Urothelium cell line (cell line): ENCODE measurements at places on chromosomes 6 and 20.

GRCh38 chr6:113633638-113634037, 223.5 kb upstream of the MARCKS start:
- no peak for DNase-seq

DNA sequence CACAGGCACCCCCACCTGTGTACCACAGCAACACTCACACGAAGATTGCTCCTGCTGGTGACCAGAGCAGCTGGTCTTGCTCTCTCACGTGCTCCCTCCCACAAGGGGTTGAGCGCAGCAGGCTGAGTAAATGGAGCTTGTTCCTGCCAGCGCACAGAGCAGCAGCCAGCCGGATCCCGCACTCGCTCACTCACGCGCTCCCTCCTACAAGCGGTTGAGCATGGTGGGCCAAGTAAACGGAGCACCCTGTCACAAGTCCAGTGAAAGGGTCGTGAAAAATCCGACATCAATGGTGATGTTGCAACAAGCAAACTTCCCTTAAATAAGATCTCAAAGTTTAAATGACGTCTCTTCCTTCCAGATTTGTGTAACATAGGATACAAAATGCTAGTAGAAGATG, 313.7 kb downstream of the FOXC1 start:
- DNase-seq, result no peak

DNA sequence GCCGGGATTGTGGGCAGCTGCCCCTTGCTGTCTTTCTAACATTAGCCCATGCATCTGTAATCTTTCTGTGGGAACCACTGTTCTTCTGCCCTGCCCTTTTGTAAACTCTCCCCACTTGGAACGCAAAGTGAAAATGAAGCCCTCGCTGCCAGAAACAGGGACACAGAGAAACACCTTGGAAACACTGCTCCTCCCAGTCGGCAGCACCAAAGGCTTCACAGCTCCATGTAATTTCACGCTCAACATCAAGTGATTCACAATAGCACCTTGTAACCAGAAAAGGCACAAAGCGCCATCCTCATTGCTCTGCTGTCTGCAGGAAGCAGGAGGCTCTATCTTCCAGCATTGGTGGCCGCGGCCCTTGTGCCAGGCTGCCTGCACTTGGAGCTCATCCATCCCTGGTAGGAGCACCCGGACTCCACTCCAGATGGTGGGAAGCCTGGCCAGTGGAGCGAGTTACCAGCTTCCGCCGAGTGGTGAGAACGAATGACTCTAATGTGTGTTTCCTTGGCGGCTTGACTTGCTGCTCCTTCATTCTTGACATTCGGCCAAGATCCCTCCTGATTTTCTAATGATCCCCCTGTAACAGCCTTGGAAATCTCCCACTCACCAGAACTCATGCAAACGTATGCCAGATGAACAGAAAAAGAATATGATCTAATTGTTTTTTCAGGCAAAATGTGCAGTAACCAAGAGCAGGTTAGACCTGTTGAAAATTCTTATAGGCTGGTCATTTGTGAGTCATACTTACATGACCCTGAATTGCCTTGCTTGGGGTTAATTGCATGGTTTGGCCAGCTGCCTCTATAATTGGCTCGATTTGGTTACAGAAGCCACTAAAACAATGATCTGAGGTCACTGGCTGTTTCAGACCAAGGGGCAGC, 169.1 kb upstream of the CDYL start:
- DNase-seq, result peak; percentile 28

GRCh38 chr20:58694241-58695083, 1.9 kb downstream of the NPEPL1 start:
- no peak for DNase-seq

GRCh38 chr6:156887623-156888269, 110.6 kb downstream of the ARID1B start:
- no peak for DNase-seq

GRCh38 chr20:43006651-43007375, 182.9 kb downstream of the PTPRT start:
- no peak for DNase-seq

DNA sequence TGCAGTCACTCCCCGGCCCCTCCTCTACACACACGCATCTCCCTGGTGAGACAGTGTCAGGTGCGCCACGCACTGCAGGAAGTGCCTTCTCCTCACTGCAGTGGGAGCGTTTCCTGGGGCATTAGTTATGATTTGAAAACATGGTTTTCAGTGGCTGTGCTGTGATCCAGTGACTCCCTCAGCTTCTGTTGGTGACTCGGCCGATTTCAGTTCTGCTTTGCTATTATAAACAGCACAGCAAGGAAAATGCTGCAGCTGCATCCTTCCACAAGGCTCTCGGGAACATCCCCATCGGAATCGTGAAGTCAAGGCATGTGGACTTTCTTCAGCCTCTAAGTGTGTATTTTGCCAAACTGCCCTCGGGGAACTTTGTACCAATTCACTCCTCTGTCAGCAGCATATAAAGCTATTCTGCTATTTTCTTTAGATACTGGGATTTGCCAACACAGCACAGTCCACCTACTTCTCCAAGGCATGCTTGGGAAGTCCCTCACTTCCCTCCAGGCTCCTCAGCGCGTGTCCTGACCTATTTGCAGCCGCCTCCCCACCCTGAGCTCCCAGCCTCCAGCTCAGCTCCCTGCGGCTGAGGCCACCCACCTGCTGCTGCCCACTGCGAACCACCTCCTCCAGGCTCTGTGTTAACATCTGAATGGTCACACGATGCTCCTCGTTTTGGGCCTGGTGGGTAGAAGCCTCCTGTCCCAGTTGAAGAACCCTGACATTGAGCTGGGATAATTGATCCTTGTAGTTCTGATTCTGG, 54.5 kb downstream of the GINS1 start:
- DNase-seq, result no peak

GRCh38 chr20:5192570-5193431, 66.0 kb downstream of the CDS2 start:
- no peak for DNase-seq

DNA sequence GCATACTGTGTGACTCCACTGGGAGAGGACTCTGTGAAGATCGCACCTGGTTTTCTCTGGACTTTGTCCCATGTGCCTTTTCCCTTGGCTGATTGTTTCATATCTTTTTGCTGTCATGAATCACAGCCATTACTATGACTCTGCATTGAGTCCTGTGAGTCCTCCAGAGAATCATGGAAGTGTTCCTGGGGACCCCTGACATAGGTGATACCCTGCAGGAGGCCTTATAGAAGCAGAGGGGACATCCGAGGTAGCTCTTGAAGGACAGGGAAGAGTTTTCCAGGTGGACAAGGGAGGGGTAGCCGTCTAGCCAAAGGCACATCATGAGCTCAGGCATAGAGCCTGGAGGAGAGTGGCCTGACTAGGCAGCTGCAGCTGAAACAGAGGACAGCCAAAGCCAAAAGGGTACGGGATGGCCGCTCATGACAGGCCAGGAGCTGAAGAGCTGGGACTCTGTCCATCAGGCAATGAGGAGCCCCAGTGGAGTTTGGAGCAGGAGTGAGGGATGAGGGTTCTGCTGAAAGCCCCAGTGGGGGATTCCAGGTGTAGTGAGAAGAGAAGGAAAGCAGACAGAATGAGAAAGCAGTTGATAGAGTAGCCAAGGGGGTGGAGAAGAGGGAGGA, 86.6 kb upstream of the TOX2 start:
- DNase-seq, result no peak

- DNase-seq, result no peak
These were observed 148.4 kb upstream of the FBXL4 start for GRCh38 chr6:99096170-99096569.

DNA sequence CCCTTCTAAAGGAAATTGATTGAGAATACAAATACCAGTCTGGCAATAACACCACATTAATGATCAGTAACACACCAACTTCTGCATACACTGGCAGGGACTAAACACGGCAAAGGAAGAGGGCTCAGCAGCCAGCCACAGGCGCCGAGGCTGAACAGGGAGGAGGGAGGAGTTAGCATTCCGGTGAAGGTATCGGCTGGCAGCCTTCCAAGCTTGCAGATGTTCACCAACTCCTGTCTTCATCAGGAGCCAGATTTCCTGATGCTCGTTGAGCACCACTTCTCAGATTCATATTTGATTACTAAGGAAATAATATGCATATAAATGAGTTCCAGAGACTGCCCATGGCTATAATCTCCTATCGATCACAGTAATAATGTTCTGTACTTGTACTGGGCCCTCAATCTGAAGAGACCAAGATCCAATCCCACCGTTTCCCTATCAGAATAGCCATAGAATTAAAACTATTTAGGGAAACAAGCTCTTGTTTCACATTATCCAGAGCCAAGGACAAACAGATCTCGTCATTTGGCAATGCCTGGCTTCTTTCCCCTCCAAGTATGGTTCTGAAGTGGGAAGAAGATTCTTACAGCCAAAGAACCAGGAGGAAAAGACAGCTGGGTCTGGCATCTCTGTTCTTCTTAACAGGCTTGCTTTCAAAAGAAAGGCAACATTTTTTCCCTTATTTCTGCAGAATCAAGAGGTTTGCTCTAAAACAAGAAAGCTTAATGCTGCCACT, 42.2 kb downstream of the GFOD1 start:
- peak; percentile 61 for DNase-seq

DNA sequence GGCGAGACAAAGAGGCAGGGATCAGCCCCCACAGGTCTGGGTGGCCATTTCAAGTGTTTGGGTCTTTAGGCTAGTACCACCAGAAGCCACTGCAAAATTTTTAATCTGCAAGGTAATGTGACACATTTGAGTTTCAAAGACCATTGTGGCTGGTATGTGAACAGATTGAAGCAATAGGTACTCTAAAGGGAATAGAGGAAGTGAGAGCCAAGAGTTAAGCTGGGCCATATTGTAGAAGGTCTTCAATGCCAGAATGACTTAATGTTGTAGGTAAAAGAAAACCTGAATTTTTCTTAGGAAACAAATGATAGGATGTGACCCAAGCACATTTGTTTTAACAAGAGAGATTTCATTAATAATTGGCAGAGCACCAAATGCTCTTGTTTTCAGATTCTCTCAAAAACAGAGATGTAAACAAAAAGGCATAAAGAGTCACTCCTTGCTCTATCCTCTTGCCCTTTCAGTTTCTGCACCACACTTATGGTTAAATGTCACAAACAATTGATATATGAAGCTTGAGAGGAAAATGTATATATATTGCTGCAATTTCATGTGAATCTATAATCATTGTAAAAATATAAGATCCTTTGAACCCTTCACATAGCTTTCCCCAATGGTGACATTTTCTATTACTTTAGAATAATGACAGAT, 307.1 kb upstream of the PLN start:
- no peak for DNase-seq

DNA sequence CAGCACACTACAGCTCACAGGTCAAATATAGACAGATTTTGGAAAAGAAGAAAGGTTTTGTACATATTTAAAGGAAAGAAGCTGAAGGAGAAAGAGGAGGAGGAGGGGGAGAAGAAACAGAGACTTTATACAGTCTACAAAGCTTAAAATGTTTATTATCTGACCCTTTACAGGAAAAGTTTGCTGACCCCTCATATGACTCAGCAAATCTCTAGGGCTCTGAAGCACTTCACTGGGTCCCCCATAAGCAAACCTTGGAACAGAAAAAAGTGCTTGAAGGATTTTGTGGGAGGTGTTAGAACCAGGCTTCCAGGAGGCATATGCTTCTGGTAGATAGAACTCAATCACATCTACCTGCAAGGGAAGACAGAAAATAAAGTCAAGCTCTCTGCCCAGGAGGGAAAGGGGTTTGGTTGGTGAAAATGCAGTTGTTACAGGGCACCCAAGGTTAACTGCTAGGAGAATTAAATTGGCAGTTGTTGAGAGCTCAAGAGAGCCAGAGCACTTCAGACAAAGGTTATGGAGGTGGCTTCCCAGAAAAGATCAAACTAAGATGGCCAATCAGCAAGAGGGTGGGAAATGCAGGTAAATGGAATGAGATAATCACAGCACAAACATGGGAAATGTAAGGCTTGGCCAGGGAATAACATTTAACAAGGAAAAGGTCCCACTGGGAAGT, 207.4 kb upstream of the SGK1 start:
- no peak for DNase-seq

DNA sequence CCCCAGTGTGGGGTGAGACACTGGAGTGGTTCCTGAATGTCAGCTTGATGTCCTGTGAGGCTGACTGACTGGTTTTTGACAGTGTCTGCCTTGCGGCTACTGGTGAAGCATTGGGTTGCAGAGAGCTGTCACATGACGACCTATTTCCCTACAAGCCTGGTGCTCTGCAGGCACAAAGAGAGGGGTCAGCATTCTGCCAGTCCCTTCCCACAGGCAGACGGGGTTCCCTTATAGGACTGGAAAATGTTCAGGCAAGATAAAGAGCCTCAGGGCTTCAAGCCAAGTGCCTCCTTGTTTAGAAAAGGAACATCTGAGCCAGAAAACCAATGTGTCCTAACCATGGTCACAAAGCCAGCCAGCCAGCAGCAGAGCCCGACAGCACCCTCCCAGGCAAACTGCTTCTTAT, 11.0 kb downstream of the LY86 start:
- no peak for DNase-seq

DNA sequence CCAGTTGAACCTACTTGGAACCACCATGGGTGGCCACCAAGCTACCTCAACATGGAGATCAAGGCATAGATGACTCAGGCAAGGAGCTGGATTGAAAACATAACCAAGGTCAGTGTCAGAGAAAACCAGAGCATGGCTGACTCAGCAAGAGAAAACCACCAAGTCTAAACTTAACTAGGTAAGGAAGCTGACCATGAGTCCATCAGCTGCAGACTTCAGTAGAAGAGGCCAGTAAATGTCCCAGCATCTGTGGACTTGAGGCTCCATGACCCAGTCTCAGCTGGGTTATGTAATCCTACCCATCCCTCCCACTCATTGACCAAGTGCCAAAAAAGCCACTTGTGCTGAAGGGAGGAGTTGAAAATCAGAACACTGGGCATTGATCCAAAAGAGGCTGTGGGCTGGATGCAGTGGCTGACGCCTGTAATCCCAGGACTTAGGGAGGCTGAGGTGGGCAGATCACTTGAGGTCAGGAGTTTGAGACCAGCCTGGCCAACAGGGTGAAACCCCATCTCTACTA, 93.7 kb upstream of the CBLN4 start:
- DNase-seq, result peak; percentile 71

- DNase-seq, result no peak
These were observed 265.7 kb downstream of the NKAIN2 start for GRCh38 chr6:124069230-124069950.

GRCh38 chr20:58466729-58467571, 48.2 kb downstream of the APCDD1L start:
- no peak for DNase-seq

DNA sequence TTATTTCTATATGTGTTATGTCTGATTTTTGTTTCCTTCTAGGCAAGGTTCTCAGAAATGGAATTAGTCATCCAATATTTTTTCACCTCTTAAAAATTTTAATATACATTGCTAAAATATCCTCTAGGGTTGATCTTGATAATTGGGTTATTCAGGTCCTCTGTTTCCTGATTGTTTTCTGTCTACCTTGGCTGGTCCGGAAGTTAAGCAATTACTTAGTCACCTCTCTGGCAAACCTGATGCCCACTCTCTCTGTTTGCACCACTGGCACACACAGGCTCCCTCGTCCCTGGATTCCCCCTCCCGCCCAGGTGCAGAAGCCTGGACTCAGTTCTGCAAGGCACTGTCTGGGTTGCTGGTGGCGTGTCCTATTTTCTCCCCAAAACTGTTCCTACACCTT, 27.7 kb downstream of the CST9L start:
- DNase-seq, result no peak

GRCh38 chr6:12590901-12591300, 125.7 kb upstream of the PHACTR1 start:
- no peak for DNase-seq
